ENCODE measurements at places on chromosomes 3 and 15. TPM values are rescaled to one million over a fixed set of nuclear protein-coding genes. Genes with fewer than 3 reads are reported as not detected.

The ARNT2 gene
- polyA plus RNA-seq, result 15.0 TPM

DNA sequence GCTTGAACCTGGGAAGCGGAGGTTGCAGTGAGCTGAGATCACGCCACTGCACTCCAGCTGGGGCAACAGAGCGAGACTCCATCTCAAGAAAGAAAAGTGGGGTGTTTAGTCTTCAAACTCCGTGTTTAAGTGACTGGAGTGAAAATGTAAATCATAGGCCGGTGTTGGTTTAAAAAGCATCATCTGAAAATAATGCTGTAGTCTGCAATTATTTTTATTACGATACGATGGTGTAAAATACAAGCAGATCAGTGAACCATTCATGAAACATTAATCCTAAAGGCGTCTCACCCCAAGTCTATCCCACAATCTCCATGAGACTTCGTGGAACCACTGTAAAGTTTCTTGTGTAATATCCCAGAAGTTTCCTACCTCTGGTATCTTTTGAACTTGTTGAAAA, 6.3 kb downstream of the CTNNB1 start:
- DNase-seq, result no peak

GRCh38 chr15:74397239-74398068, 30.0 kb upstream of the CYP11A1 start:
- no peak for DNase-seq

The GOLGA8H gene
- polyA plus RNA-seq, result 0.48 TPM

DNA sequence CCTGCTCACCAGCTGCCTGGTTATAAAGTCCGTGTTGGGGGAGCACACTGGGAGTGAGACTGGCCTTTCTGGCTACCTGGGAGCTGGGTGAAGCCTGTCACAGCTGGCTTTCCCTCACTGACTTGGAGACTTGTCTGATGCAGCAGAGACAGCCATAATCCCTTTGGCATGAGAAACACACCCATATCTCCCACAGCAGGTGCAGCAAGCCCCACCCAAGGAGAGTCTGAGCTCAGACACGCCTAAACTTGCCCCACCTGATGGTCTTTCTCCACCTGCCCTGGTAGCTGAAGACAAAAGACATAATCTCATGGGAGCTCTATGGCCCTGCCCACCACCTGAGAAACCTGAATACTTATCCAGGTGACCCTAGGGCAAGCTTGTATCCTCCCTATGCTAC, 54.8 kb downstream of the NMD3 start:
- no peak for DNase-seq

DNA sequence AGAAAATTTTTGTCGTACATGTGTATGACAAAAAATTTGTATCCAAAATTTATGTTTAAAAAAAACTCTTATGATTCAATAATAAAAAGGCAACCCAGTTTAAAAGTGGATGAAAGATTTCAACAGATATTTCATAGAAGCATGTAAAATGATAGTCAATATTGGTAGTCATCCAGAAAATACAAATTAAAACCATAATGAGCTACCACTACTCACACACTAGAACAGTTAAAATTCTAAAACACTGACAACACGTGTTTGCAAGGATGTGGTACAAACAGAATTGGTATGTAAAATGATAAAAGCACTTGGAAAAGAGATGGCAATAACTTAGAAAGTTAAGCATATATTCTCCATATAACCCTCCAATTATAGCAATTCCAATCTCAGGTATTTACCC, 303.0 kb upstream of the NR2F2 start:
- no peak for DNase-seq

DNA sequence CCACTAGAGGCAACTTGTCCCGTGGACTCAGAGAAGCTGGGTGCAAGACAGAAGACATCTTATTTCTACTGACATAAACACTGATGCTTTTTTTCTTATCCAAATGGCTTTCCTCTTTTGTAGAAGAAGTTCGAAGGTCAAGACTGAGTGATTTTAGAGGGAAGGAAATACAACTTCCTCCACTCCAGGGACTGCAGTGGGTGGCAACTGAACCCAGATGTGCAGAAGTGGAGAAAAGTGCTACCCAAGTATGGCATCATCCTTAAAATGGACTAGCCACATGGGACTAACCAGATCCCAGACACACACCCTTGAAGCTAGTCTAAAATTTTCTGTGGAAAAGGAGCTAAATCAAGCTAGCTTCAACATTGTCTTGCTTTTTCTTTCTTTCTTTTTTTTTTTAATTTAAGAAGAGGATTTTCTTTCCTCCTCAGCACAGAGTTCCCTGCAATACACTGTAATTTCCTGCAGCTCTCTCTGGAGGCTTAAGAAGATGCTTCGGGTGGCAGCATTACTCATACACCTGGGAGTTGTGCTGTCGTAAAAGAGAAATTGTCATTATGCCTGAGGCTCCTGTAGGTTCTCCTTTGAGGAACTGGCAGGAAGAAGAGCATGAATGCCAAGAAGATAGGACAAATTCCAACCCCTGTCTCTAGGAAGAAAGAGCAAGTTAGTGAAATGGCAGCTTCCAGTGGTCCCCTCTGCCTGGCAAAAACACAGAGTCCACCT, 3.8 kb upstream of the FRMD4B start:
- no peak for DNase-seq

The THUMPD3 gene
- polyA plus RNA-seq, result 18.3 TPM

The LPCAT4 gene
- polyA plus RNA-seq, result 22.6 TPM

- no peak for DNase-seq
These were observed 64.3 kb downstream of the NCEH1 start for GRCh38 chr3:172646439-172647015.

DNA sequence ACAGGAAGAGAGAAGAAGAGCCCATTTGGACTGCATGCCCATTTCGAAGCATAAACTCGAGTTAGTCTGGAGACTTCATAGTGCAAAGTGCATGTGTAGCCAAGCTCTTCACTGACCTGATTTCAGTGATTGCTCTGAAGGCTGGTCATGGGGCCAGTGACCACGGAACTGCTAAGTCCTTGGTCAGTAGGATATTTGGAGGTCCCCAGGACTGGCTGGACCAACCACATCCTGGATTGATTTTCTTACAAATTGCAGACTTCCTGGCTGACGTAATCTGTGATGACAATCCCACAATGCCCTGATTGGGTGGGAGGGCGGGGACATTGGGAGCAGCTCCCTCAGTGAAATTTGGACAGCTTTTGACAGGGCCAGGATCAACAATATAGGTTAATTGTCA, 233.4 kb downstream of the CACNA2D3 start:
- DNase-seq, result no peak

DNA sequence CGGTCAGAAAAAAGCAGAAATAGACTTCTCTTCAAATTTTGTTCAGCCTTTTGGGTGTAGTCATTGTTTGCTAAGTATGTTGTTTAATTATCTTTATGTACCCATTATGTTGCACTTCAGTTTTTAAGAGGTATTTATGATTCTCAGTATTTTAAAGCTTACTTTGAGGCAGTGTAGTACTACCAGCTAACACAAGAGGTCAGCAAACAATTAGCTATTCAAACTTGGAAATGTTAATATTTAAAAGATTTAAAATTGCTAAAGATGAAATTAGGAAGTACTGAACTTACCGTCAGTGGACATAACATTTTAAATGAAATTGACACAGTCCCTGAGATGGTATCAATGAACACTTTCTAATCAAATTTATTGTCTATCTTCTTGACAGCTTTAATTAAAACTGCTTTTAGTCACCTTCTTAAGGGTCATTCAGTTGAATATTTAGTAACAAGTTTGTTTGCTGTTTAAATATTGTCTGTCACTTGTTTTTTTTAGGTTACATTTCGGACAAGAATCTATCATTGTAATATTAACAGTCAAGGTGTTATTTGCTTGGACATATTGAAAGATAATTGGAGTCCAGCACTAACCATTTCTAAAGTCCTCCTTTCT, 28.1 kb downstream of the NKIRAS1 start:
- no peak for DNase-seq

The ITGA11 gene
- polyA plus RNA-seq, result 34.5 TPM

DNA sequence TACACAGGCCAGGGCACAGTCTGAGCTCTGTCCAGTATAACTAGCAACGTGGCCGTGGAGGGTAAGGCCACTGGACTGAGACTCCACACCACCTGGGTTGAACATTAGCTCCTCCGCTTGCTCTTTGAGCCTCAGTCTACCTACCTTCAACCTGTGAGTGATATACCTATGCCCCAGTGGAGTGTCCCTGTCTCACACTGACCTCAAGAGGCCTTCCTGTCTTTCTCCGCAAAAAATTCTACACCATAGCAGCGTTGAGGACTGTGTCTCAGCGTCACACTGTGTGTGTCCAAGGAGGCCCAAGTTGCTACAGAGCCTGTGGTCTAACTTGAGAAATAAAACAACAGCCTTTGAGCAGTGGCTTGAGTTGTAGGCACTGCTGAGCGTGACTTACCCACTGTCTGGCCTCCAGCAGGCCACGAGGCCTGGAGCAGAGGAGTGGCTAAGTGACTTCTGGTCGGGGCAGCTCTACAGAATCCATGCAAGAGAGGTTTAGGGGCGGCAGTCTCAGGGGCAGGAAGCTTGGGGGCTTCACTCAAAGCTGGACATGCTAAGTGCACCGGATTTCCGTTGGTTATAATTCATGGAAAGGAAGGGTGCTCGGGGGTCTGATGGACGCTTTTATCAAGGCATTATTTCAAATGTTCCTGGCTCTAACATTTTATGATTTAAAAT, 2.0 kb upstream of the MGLL start:
- DNase-seq, result no peak

DNA sequence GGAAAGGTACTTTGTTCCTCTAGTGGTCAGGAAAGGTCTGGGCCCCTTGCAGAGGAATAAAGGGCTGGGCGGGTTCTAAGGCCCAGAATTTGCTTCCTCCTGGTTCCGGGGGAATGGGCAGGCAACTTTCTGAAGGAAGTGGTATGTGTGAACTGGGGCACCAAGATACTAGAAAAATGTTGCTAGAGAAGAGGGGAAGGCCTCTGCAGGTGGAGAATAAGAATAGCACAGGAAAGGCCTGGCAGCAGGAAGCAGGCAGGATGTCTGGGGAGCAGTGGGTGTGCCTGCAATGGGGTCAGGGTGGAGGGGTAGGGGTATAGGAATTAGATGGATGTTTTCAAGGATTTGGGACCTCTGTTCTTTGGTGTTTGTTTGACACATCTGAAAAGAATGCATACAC, 2.0 kb downstream of the SLC22A13 start:
- no peak for DNase-seq

Measured in ovary (tissue), 10 donors.